ENCODE measurements at places on chromosomes 11 and 22. TPM values are rescaled to one million over a fixed set of nuclear protein-coding genes. Genes with fewer than 3 reads are reported as not detected.

LMNTD2 gene
- total RNA-seq, result 9.5 TPM

MIF gene
- total RNA-seq, result 1,511 TPM

IGF2 gene
- 17.9 TPM for total RNA-seq

TNNI2 gene
- total RNA-seq, result not detected

MS4A15 gene
- total RNA-seq, result 1.5 TPM

OR8G1 gene
- not detected for total RNA-seq

PYGM gene
- total RNA-seq, result 1.7 TPM

ACTN3 gene
- total RNA-seq, result not detected

LRRC74B gene
- total RNA-seq, result not detected

OTOG gene
- total RNA-seq, result 0.07 TPM

LMO1 gene
- 0.27 TPM for total RNA-seq

KCNK4 gene
- not detected for total RNA-seq

KRTAP5-10 gene
- 0.20 TPM for total RNA-seq

IGLL5 gene
- not detected for total RNA-seq

MUC2 gene
- 0.47 TPM for total RNA-seq

CHCHD10 gene
- total RNA-seq, result 279 TPM
